ENCODE measurements at places on chromosomes 12 and 14.
A peak's percentile ranks its signal among the peaks of the same experiment; 100 is the strongest.

GRCh38 chr14:64387232-64387781 is 846 bp upstream of the MTHFD1 start:
- peak; percentile 23 for DNase-seq

DNA sequence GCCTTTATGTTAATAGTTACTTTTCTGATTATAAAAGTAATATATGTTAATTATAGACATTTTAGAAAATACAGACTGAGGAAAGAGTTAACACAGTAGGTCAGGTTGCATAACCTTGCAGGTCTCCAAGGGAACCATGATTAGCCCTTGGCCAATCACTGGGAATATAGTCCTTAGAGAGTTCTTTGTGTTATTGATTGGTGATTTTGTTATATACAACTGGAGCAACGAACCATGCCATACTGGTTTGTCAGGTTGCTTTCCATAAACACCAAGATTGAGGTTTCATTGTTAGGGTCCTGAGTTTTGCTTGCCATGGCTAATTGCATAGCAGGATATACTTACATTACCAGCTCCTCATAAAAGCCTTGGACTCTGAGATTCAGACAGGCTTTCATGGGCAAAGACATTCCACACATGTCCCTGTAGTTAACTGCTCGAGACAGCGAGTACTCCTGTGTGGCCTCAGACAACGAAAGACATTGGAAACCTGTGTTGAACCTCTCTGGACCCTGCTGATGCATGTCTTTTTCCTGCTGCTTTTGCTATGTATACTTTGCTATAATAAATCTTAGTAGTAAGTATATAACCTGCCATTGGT is 33.7 kb downstream of the MAPK1IP1L start:
- no peak for DNase-seq

DNA sequence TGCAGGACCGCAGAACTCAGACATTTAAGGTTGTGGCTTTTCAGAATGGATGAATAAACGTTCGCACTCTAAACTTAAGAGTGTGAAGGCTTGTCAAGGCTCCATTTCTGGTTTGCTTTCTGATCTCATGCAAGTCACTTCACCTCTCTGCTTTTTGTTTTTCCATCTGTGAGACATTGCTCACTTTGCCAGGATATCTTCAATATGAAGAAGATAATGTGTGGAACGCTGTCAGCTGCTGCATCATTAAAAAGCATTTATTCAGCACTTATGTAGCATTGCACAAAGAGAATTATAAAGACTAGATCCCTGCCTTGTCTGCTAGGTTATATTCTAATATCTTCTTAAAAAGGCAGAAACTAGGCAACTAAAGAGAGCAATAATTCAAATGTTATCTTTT is 172.2 kb downstream of the CACNA1C start:
- DNase-seq: no peak

DNA sequence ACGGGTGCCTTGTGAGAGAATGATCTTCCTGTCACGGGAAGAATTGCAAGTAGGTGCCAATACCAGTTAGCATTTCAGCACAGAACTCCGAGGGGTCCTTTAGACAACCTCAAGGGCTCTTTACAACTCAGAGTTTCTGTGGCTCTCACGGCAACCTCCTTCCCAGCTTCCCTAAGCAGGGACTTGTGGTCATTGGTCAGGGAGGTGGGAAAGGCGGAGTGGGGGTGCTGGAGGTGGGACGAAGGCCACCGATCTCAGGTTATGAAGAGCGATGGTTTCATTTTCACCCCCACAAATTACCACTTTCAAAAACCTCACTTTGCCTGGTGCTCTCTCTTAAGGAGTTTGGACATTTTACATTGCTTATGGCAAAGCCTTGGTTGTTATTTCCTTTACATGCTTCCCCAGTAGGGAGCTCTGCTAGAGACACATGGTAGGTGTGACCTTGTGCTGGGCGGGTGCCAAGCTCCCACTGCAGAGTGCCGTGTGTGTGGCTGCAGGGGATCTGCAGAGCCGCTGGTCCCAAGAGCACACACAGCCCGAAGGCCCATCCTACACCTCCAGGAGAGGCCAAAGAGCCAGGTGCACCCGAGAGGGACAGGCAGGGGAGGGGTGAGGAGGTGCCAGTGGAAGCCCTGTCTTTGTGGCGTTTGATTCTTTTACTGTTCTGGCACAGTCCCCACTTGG is 21.4 kb downstream of the BCL2L14 start:
- DNase-seq: no peak

- DNase-seq: no peak
Measured at GRCh38 chr12:86117711-86118110, 138.5 kb downstream of the MGAT4C start.

Data from activated CD4-positive, alpha-beta T cell treated with anti-CD3 and anti-CD28 coated beads, Interleukin-2, Interleukin-6, amounts not matched to agents 100 ng/mL and 50 ng/mL, durations not matched to agents 16 hours and 8 hours (primary cell).